Activated naive CD4-positive, alpha-beta T cell treated with anti-CD3 and anti-CD28 coated beads for 36 hours (primary cell): ENCODE measurements at places on chromosomes 6 and 20. TPM values are rescaled to one million over a fixed set of nuclear protein-coding genes. Genes with fewer than 3 reads are reported as not detected.
A peak's percentile ranks its signal among the peaks of the same experiment; 100 is the strongest.

DNA sequence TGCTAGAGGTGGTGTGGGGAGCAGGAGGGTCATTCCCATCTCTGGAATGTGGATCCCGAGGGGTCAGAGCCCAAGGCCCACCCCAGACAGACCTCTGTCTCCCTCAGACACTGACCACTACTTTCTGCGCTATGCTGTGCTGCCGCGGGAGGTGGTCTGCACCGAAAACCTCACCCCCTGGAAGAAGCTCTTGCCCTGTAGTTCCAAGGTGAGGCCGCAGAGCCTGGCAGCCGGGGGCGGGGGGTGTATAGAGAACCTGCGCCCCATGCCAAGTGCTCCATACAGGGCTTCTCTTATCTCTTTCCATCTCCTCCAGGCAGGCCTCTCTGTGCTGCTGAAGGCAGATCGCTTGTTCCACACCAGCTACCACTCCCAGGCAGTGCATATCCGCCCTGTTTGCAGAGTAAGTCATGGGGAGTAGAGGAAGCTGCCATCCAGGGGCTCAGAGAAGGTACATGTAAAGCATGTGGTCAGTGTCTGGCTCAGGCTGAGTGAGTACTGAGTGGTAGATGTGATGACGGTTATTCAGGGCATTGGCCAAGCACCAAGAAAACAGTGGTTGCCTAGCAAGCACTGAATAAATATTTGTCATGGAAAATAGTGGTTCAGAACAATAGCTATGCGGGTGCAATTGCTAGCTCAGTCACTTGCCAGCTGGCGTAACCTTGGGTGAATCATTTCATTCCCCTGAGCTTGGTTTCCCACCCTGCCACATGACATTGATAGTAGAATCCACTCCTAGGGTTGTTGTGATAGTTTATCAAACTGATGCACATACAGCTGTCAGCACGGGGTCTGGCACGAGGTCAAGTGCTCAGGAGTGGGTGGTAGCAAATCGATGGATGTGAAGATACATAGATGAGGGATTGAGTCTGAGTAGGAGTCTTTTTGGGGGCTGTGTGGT lies 3.5 kb downstream of the PIGT start:
- DNase-seq, result no peak
- H3K27me3 ChIP-seq, result no peaks in the 10 kb centered on the region
- H3K27ac ChIP-seq, result no peak overlapping the region
- peaks cover 30% of the 10 kb centered on the region for H3K36me3 ChIP-seq
- peaks cover 35% of the 10 kb centered on the region for H3K4me1 ChIP-seq
- H3K4me3 ChIP-seq, result no peak overlapping the region

Gene GSTA2
- total RNA-seq, result not detected

Gene CD93
- total RNA-seq, result 0.05 TPM

Gene HTR1B
- not detected for total RNA-seq

DNA sequence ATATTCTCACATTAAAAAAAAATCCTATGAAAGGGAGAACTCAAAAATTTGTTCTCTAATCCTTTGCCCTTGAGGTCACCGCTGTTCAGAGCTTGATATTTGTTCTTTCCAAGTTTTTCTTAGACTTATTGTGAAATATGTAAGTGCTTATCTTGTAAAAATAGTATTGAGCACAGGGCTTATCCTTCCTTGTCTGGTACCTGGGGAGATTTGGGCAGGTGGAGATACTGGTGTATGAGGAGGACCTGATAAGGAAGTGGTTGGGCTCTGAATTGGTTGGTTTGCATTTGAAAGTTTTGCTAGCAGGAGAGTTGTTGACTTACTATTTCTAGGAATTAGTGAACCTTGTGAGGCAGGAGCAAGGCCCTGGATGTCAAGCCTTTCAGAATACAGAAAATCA lies 28.9 kb upstream of the ANKEF1 start:
- no peaks in the 10 kb centered on the region for H3K36me3 ChIP-seq
- no peaks in the 10 kb centered on the region for H3K4me1 ChIP-seq
- DNase-seq, result no peak
- no peak overlapping the region for H3K27ac ChIP-seq
- no peak overlapping the region for H3K4me3 ChIP-seq

- H3K27ac ChIP-seq, result no peak overlapping the region
- no peak overlapping the region for H3K4me3 ChIP-seq
- no peaks in the 10 kb centered on the region for H3K4me1 ChIP-seq
- H3K36me3 ChIP-seq, result no peaks in the 10 kb centered on the region
Measured at GRCh38 chr6:23371132-23371915, 754.7 kb upstream of the NRSN1 start.

Gene OTOR
- total RNA-seq, result not detected

Gene DYNLT2
- total RNA-seq, result 2.9 TPM

GRCh38 chr6:137488150-137489045 lies 5.8 kb downstream of the OLIG3 start:
- H3K27ac ChIP-seq, result no peak overlapping the region
- H3K27me3 ChIP-seq, result peaks cover 82% of the 10 kb centered on the region
- peak overlapping the region; percentile 65 for H3K4me3 ChIP-seq
- peaks cover 40% of the 10 kb centered on the region for H3K4me1 ChIP-seq

Gene SPDEF
- total RNA-seq, result 0.24 TPM

- no peak overlapping the region for H3K27ac ChIP-seq
- no peak for DNase-seq
- no peaks in the 10 kb centered on the region for H3K36me3 ChIP-seq
- no peaks in the 10 kb centered on the region for H3K4me1 ChIP-seq
- peaks cover 3% of the 10 kb centered on the region for H3K27me3 ChIP-seq
Measured at GRCh38 chr6:14983599-14984518, 262.0 kb upstream of the JARID2 start.

DNA sequence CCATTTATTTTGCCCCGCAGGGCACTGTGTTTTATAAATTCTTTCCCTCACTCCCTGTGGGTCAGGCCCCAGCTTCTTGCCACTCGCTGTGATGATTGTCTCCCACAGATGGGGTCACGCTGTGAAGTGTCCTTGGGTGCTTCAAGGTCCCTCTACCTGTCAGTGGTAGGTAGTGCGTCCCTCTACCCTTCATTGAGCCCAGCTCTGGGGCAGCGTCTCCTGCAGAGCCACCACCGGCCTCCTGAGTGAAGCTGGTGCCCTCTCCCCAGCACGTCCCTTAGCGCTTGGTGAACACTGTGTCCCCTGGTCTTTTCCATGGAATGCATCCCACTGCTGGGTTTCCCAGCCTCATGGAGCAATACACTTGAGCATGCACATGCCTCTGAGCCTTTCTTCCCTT lies 108.2 kb downstream of the NRN1 start:
- no peaks in the 10 kb centered on the region for H3K36me3 ChIP-seq
- no peak overlapping the region for H3K4me3 ChIP-seq
- H3K4me1 ChIP-seq, result no peaks in the 10 kb centered on the region
- H3K27ac ChIP-seq, result no peak overlapping the region

DNA sequence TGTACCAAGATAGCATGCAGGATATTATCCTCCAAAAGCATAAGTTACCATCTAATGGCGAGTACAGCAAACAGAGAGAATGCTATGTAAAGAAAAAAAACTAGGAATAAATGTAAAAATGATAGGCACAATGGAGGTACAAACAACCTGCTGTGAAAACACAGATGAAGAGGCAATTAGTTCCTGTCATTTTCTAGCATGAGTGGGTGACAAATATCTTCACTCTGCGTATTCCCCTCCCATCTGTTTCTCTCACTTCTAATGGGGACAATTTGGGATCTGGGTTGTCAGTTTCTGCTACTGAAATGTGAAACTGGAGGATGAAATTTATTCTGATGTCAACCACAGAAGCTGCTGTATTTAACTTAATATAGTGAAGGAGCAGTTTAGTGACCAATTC lies 11.7 kb upstream of the PTPRK start:
- no peaks in the 10 kb centered on the region for H3K36me3 ChIP-seq
- H3K4me1 ChIP-seq, result peaks cover 9% of the 10 kb centered on the region

- H3K36me3 ChIP-seq, result no peaks in the 10 kb centered on the region
- H3K27ac ChIP-seq, result no peak overlapping the region
- DNase-seq, result no peak
- no peaks in the 10 kb centered on the region for H3K27me3 ChIP-seq
- no peaks in the 10 kb centered on the region for H3K4me1 ChIP-seq
- H3K4me3 ChIP-seq, result no peak overlapping the region
Measured at GRCh38 chr6:67133973-67134372, 1426.9 kb upstream of the EYS start.

DNA sequence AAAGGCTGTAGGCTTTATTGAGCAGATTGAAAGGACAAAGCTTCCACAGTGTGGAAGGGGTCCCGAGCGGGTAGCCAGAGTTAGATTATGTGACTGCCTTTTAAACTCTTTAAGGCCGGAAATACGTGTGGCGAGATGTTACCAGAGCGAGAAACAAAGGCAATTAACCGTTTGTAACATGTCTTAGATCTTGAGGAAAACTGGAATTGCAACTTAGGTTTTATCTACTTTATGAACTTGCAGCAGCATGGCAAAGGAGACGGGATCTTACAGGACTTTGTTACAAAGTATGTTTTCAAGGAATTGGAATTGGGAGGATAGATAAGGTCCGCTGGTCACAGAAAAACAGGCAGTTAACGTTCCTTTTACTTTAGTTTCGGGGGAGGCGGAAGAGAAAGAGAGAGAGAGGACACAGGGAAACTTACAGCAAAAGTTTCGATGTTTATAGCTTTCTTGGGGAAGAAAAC lies 594.7 kb upstream of the ADGRB3 start:
- no peak overlapping the region for H3K27ac ChIP-seq
- H3K36me3 ChIP-seq, result no peaks in the 10 kb centered on the region
- H3K27me3 ChIP-seq, result no peaks in the 10 kb centered on the region
- no peak for DNase-seq
- peak overlapping the region; percentile 16 for H3K4me3 ChIP-seq

Gene RAB44
- not detected for total RNA-seq
